ENCODE measurements at places on chromosomes 12 and 14.

DNA sequence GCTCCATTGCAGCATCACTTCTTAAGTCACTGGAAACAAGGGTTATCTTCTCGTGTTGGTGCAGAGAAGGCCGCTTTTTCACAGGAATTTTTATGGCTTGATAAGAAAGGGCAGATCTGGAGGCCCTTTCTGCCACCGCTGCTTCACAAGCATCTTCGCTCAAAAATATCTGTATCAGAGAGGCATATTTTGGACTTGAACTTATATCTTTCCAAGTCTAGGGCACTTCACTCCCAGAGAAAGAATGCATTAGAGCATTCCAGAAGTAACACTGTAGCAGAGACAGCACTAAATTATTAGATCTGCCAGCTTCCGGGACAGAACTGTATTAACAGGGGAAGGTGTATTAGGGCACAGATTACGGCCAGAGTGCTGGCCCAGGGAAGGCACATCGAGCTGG lies 151.7 kb upstream of the AMIGO2 start:
- DNase-seq: no peak

- DNase-seq: no peak
These were observed 9.8 kb downstream of the NKX2-1 start for GRCh38 chr14:36510078-36510799.

DNA sequence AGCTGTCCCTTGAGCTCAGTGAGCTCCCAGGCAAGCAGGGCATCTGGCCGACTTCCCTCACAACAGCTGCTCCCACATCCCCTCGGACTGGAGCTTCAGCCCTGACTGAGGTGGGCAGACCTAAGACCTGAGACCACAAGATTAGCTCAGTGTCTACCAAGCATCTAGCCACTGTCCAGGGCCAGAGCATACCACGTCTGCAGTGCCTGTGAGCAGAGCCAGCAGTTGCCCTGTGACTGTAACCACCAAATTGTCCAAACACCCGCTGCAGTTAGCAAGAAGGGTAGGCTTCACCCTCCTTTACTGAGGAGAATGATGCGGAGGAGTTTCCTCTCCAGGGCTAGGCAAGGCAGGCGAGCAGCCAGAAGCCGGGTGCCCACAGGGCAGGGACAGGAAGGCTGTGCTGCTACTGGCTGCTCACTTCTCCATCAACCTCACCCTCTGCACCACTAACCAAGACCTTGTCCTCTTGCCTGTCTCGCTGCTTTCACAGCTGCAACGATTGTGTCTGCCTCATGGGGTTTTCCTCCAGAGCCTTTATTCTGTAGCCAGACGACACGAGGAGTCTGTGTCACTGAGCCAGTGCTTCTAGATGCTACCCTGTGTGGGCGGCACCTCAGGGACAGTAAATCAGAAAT lies 53.9 kb downstream of the ANAPC7 start:
- peak; percentile 49 for DNase-seq

DNA sequence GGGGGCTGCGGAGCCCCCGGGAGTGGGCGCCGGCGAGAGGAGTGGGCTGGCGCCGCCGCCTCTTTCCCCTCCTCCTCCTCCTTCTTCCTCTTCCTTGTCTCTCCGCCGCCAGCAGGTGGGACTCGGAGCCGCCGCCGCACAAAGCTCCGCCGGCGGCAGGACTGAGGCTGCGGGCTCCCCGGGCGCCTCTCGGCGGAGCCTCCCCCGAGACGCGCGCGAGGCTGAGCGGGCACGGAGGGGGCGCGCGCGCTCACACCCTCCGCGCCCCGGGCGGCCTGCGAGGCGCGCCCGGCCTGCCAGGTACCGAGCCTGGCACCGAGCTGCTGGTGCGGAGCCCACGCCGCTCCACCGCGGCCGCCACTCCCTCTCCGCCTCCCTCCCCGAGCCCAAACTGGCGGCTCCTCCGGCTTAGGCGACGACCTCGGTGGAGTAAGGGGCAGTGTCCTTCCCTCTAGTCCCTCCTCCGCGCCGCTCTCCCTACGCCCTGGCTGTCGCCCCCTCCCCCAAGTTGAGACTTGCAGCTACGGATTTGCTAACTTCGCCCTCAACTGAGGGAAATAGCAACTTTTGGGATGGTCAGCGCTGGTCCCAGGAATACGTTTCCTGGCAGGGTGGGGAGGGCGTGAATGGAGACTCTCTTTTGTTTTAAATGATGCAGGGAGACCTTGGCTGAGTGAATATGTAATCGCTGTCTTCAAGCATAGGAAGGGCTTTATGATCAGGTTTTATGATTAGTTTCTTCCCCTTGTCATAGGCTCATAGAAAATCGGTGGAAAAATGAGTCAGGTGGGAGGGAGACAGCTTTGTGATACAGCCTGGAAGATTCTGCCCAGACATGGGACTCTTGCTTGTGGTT lies 199.5 kb upstream of the CAND1 start:
- DNase-seq: no peak

- DNase-seq: no peak
These were observed 19.8 kb downstream of the TMEM253 start for GRCh38 chr14:21120686-21121085.

GRCh38 chr14:55136885-55137786 lies 8.1 kb downstream of the LGALS3 start:
- DNase-seq: no peak

GRCh38 chr12:13198876-13199275 lies 2.4 kb downstream of the EMP1 start:
- no peak for DNase-seq

- DNase-seq: peak; percentile 91
These were observed 82.8 kb downstream of the BORCS5 start for GRCh38 chr12:12439636-12440035.
